ENCODE measurements at places on chromosomes 1 and 21. TPM values are rescaled to one million over a fixed set of nuclear protein-coding genes. Genes with fewer than 3 reads are reported as not detected.

The SLC9C2 gene
- total RNA-seq: not detected

The INSRR gene
- not detected for total RNA-seq

The ARMH1 gene
- total RNA-seq: not detected

The OPRD1 gene
- total RNA-seq: not detected

The AK5 gene
- not detected for total RNA-seq

The LCE1C gene
- not detected for total RNA-seq

GRCh38 chr1:174273190-174273589 is 113.9 kb downstream of the RABGAP1L start:
- H3K36me3 ChIP-seq: no peaks in the 10 kb centered on the region
- DNase-seq: no peak
- no peak overlapping the region for H3K4me3 ChIP-seq
- peaks cover 66% of the 10 kb centered on the region for H3K4me1 ChIP-seq
- H3K27ac ChIP-seq: no peak overlapping the region
- H3K27me3 ChIP-seq: no peaks in the 10 kb centered on the region

- DNase-seq: peak; percentile 35
- H3K27me3 ChIP-seq: no peaks in the 10 kb centered on the region
- no peak overlapping the region for H3K4me3 ChIP-seq
- peaks cover 10% of the 10 kb centered on the region for H3K4me1 ChIP-seq
- H3K36me3 ChIP-seq: no peaks in the 10 kb centered on the region
These were observed 4.2 kb downstream of the SPOCD1 start for GRCh38 chr1:31811605-31812004.

GRCh38 chr21:29181799-29182470 is 51.5 kb downstream of the MAP3K7CL start:
- H3K27ac ChIP-seq: no peak overlapping the region
- no peak overlapping the region for H3K4me3 ChIP-seq
- no peaks in the 10 kb centered on the region for H3K36me3 ChIP-seq
- H3K27me3 ChIP-seq: no peaks in the 10 kb centered on the region
- DNase-seq: peak; percentile 40

DNA sequence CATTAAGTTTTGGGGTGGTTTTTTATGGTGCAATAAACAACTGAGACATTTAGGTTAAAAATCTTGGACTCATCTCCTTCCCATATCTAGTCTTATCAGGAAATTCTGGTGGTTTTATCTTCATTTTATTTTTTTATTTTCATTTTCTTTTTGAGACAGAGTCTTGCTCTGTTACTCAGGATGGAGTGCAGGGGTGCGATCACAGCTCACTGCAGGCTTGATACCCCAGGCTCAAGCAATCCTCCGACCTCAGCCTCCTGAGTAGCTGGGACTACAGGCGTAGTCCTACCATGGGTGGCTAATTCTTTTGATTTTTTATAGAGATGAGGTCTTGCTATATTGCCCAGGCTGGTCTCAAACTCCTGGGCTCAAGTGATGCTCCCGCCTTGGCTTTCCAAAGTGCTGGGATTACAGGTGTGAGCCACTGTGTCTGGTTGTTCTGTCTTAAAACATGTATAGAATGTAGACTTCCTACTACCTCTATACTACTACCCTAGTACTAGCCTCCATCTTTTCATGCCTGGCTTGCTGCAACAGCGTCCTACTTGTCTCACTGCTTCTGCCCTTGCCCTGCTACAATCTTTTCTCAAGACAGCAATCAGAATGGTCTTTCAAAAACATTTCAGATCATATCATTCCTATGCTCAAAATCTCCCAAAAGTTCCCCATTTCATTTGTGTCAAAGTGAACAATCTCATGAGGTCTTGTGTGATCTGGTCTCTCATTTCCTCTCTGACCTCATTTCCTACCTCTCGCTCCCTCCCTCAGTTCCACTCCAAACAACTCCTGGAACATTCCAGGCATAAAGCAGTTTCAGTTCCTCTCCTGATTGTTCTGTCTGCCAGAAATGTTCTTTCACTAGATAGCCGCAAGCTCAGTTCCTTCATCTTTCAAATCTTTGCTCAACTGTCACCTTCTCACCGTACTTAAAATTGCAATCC is 5.9 kb upstream of the FCGR2A start:
- no peaks in the 10 kb centered on the region for H3K27me3 ChIP-seq
- no peak for DNase-seq
- no peak overlapping the region for H3K4me3 ChIP-seq
- H3K36me3 ChIP-seq: no peaks in the 10 kb centered on the region
- H3K27ac ChIP-seq: no peak overlapping the region
- no peaks in the 10 kb centered on the region for H3K4me1 ChIP-seq

- no peak for DNase-seq
- no peaks in the 10 kb centered on the region for H3K4me1 ChIP-seq
- H3K27ac ChIP-seq: no peak overlapping the region
- H3K36me3 ChIP-seq: no peaks in the 10 kb centered on the region
- no peaks in the 10 kb centered on the region for H3K27me3 ChIP-seq
These were observed 66.1 kb downstream of the FASLG start for GRCh38 chr1:172724765-172725613.

GRCh38 chr1:230581446-230582079 is 60.7 kb upstream of the COG2 start:
- H3K27me3 ChIP-seq: peaks cover 8% of the 10 kb centered on the region
- no peaks in the 10 kb centered on the region for H3K4me1 ChIP-seq
- peak overlapping the region; percentile 53 for H3K4me3 ChIP-seq
- H3K36me3 ChIP-seq: no peaks in the 10 kb centered on the region
- no peak overlapping the region for H3K27ac ChIP-seq

DNA sequence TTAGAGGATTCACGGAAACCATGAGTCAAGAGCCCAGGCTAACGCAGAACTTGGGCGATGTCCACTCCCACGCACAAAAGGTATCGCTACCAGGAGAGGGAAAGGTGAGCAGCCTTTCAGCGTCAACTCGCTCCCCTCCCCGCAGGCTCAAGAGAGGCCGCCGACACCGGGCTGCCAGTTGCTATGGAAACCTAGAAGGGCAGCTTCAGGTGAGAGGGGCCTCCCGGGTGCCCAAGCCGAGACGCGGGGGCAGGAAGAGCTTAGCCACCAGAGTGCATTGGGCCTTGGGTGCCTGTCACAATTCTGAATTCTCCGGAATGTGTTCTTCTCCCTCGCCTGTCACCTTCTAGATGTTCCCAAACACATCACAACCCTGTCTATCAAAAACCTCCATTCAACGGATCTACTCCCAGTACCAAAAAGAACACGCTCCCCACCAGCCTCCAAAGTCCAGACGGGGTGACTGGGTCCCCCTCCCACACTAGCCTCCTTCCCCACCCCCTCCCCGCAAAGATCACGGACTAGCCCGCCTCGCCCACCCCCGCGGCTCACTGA is 694 bp downstream of the MEAF6 start:
- peak; percentile 40 for DNase-seq
- H3K27ac ChIP-seq: peak overlapping the region; percentile 96
- H3K4me1 ChIP-seq: peaks cover 23% of the 10 kb centered on the region
- H3K4me3 ChIP-seq: peak overlapping the region; percentile 90
- H3K36me3 ChIP-seq: peaks cover 5% of the 10 kb centered on the region

- H3K27me3 ChIP-seq: no peaks in the 10 kb centered on the region
These were observed 35.5 kb downstream of the EPHA2 start for GRCh38 chr1:16120407-16120806.

GRCh38 chr1:155060736-155061135 is 2.8 kb upstream of the EFNA4 start:
- peaks cover 6% of the 10 kb centered on the region for H3K36me3 ChIP-seq
- no peak overlapping the region for H3K27ac ChIP-seq
- peaks cover 32% of the 10 kb centered on the region for H3K4me1 ChIP-seq
- no peaks in the 10 kb centered on the region for H3K27me3 ChIP-seq
- DNase-seq: no peak
- H3K4me3 ChIP-seq: no peak overlapping the region

GRCh38 chr1:202711949-202712635 is 1.8 kb upstream of the SYT2 start:
- DNase-seq: no peak
- H3K4me3 ChIP-seq: no peak overlapping the region
- peaks cover 78% of the 10 kb centered on the region for H3K27me3 ChIP-seq
- 0 out of 2 replicates have a peak, but pooled peaks cover 8% of the 10 kb centered on the region for H3K4me1 ChIP-seq
- H3K36me3 ChIP-seq: no peaks in the 10 kb centered on the region

DNA sequence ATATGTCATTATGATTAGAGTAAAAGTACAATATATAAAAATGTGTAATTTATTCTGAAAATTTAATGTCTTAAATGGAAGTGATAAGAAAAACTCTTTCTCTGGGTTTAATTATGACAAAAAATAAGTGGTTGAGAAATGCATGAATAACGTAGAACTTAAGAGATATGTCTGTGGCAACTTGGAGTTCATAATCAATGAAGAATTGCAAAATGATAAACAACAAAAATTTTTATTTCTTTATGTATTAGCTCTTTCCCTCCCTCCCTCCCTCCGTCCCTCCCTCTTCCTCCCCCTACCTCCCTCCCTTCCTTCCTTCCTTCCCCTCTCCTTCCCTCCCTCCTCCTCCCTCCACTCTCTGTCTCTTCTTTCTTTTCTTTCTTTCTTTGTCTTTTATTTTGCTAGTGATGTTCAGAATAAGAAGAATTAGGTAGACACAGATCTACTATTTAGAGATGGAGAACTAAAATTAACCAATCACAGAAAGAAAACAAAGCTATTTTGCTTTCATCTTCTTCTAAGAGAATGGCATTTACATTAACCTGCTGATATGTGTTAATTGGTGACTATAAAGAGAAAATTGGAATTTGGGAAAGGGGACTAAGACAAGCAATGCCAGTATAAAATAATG is 96.3 kb upstream of the PDC start:
- no peaks in the 10 kb centered on the region for H3K4me1 ChIP-seq
- H3K27me3 ChIP-seq: no peaks in the 10 kb centered on the region
- H3K4me3 ChIP-seq: no peak overlapping the region
- H3K36me3 ChIP-seq: no peaks in the 10 kb centered on the region
- DNase-seq: no peak
- H3K27ac ChIP-seq: no peak overlapping the region

DNA sequence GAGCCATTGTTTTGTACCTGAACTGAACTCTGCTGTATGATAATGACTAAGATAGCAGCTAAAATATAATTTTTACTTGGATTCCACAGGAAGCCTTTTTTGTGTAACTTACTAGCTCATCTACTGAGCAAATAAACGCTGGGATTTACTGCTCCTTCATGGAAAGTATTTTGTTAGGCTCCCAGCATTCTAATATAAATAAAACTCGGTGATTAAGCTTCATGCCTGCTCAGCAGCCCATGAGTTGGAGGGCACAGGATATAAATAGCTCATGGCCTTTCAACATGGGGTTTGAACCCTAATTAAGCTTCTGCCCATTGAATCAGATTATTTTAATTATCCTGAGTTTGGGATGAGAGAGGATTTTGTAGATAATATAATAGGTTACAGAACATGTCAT is 180.0 kb downstream of the PCP4 start:
- no peaks in the 10 kb centered on the region for H3K36me3 ChIP-seq
- DNase-seq: no peak
- H3K4me3 ChIP-seq: no peak overlapping the region
- H3K4me1 ChIP-seq: no peaks in the 10 kb centered on the region
- H3K27ac ChIP-seq: no peak overlapping the region

DNA sequence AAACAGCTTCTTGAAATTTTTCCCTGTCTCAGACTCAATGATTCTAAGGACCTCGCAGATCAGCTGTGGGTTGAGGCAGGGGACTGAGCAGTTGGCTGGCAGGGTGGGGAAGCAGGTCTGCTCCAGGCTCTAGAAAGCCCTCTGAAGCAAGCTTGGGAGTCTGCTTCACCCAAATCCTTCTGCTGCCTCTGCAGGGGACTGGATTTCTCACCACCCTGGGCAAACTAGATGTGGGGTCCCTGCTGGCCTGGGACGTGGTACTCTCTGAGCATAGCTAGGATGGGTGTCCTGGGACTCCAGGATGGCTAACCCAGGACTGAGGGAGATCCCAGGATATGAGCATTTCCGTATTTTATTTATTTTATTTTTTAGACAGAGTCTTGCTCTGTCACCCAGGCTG is 89.3 kb downstream of the LAMC2 start:
- DNase-seq: no peak
- no peak overlapping the region for H3K27ac ChIP-seq
- peaks cover 3% of the 10 kb centered on the region for H3K27me3 ChIP-seq
- H3K36me3 ChIP-seq: no peaks in the 10 kb centered on the region

GRCh38 chr1:1196431-1197187 is 9.8 kb downstream of the TNFRSF18 start:
- H3K36me3 ChIP-seq: no peaks in the 10 kb centered on the region
- H3K27ac ChIP-seq: no peak overlapping the region

- no peaks in the 10 kb centered on the region for H3K27me3 ChIP-seq
- H3K4me1 ChIP-seq: no peaks in the 10 kb centered on the region
- DNase-seq: no peak
- H3K4me3 ChIP-seq: no peak overlapping the region
These were observed 61.8 kb upstream of the LAMC2 start for GRCh38 chr1:183124259-183124658.

Data from HepG2 (cell line).